ENCODE measurements at places on chromosomes 5 and 9.

GRCh38 chr5:45288746-45289145 is 407.4 kb downstream of the HCN1 start:
- no peak for DNase-seq

- DNase-seq: no peak
Measured at GRCh38 chr5:119344231-119344630, 11.6 kb upstream of the TNFAIP8 start.

DNA sequence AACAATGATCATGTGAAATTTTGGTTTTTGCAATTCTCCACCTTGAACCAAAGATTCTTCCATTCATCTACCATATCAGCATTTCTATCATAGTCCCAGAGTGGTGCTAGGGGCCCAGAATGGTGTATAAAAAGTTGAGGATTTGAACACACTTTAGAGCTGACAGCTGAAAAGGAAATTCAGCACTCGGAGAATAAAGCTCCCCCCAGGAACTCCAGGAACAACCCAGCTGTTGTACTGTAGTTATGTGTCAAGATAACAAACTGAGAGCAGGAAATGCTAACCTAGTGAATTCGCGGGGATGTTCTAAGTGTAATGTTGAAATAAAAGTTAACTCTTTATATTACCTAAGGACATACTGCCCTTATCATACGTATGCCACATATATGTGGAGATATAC is 216.7 kb downstream of the NFIB start:
- DNase-seq: no peak

- no peak for DNase-seq
Measured at GRCh38 chr5:119117237-119117636, 46.4 kb downstream of the DMXL1 start.

GRCh38 chr5:134989266-134989830 is 21.6 kb downstream of the CATSPER3 start:
- DNase-seq: no peak

GRCh38 chr5:144206141-144206540 is 35.5 kb downstream of the KCTD16 start:
- DNase-seq: no peak

- DNase-seq: no peak
Measured at GRCh38 chr5:133081703-133082102, 29.9 kb downstream of the HSPA4 start.

- no peak for DNase-seq
Measured at GRCh38 chr5:72160329-72160728, 53.1 kb downstream of the MAP1B start.

- no peak for DNase-seq
Measured at GRCh38 chr9:109245310-109245897, 75.5 kb downstream of the EPB41L4B start.

GRCh38 chr9:105483618-105484017 is 35.8 kb downstream of the FSD1L start:
- no peak for DNase-seq

DNA sequence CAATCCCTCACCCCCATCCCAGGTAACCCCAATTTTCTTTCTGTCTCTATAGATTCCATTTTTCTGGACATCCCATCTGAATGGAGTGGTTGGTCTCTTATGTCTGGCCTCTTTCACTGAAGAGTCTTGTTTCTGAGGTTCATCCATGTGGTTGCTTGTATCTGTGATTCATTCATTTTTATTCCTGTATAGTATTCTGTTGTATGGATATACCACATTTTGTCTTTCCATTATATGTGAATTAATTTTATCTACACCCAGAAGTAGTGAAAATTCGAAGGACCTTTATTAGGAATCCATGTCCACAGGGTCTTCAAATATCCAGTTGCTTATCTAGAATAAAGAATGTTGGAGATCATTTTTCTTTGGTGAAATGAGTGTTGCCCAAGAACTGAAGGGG is 207.6 kb upstream of the MSX2 start:
- no peak for DNase-seq

All from Caco-2 (cell line).